ENCODE measurements at places on chromosomes 2 and 18.

DNA sequence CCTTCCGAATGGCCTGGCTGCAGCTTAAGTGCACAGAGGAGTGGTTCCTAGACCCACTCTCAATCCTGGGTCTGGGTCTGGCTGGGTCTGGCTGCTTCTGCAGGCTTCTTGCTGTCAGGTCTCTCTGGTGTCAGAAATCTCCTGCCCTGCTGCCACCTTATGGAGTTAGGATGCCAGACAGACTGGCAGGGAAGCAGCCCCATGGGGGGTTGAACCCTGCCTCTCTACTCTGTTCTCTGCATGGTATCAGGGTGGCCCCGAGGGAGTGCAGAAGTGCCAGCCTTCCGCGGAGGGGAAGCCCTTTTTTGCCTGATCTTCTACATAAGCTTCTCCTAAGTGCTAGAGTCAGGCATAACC, 89.4 kb downstream of the ZCCHC2 start:
- no peak for DNase-seq

DNA sequence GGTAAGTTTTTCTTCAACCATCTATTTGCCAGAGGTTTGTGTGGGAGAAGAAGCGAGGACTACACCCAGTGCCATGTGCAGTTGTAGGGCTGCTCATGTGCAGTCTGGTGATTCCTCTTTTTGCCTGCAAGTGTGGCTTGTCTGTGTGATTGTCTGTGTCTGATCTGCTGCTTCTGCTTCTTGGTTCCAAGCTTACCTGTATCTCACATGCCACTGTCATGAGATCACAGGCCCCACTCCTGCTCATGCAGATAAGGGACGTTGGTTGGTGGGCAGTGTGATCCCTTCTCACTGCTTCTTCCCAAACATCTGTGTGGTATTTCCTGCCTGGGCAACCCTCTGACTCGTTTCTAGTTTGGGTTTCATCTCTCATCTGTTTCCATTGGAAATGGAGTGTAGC, 27.1 kb downstream of the RRM2 start:
- DNase-seq: no peak

DNA sequence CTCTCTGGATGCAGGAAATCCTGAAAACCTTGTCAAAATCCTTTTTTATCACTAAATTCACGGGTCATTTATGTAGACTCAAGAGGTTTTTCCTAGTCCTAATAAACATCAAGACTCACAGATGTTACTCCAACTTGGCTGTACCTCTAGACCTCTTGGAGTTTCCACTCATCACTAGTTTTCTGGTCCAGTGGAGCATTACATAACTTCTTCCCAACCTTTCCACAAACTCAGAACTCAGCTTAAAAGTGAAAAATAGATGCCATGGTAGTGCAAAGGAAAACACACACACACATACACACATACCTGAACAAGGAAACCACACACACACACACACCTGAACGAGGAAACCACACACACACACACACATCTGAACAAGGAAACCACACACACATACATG, 807.2 kb downstream of the LRP1B start:
- no peak for DNase-seq

- DNase-seq: no peak
Observed at GRCh38 chr2:97359861-97360584, 229.7 kb downstream of the ANKRD36B start.

Data from aorta (tissue), 5 donors.